ENCODE measurements at places on chromosomes 2 and 18.

- DNase-seq, result no peak
Measured at GRCh38 chr2:28547223-28547860, 51.5 kb downstream of the PLB1 start.

- DNase-seq, result no peak
Measured at GRCh38 chr18:59921384-59921891, 21.6 kb downstream of the PMAIP1 start.

DNA sequence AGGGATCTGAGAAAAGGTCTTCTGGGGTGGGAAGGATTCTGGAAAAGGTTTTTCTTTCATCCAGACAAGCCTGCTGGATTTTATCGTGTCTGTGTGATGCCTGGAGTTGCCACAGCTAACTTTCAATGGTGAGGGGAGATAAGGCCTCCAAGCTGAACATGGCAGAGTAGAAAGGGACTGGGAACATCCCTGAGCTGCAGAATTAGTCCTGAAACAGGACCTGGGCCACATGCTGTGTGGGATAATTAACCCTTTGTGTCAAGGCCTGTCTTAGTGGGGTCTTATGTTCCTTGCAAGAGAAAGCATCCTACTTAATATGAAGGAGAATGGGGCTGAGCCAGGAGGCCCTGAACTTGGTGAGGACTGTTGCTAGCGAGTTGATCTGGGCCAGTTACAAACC is 66.4 kb downstream of the VSNL1 start:
- no peak for DNase-seq

DNA sequence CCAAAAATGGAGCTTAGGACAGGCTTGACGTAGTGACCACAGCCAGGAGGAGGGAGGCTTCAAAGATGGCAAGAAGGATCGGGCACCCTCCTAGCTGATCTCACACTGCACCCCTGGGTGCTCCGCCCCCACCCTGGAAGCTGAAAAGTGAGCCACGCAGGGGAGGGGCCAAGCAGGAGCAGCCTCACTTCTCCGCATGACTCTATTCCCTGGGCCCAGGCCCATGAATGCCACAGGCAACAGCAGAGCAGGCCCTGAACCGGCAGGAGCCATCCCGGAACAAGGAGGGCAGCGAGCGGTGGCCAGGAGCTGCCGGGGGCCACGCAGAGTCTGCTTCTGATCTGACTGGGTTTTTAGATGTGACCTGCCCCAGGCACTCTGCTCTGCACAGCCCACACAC is 30.0 kb downstream of the BIN1 start:
- no peak for DNase-seq

DNA sequence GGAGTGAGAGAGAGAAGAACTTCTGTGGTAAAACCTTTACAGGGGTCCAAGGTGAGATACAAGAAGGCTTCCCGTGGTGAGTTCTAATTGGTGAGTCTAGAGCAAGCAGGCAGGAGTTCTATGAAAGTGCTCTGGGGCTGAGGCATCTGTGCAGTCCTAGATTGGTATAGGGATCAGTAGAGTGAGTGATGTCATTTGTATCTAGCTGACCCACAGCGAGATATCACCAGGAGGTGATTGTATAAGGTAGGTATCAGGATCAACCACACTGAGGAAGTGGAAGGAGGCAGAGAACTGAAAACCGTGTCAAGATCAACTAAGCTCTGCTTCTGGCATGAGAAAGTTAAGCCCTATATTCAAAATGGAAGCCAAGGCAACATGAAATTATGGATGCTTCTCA is 1648.9 kb upstream of the TMEFF2 start:
- DNase-seq, result no peak

GRCh38 chr2:134142341-134142738 is 111.5 kb upstream of the MGAT5 start:
- DNase-seq, result no peak

All from BE2C (cell line).